T follicular helper cell (primary cell): ENCODE measurements at places on chromosomes 11 and 22.

DNA sequence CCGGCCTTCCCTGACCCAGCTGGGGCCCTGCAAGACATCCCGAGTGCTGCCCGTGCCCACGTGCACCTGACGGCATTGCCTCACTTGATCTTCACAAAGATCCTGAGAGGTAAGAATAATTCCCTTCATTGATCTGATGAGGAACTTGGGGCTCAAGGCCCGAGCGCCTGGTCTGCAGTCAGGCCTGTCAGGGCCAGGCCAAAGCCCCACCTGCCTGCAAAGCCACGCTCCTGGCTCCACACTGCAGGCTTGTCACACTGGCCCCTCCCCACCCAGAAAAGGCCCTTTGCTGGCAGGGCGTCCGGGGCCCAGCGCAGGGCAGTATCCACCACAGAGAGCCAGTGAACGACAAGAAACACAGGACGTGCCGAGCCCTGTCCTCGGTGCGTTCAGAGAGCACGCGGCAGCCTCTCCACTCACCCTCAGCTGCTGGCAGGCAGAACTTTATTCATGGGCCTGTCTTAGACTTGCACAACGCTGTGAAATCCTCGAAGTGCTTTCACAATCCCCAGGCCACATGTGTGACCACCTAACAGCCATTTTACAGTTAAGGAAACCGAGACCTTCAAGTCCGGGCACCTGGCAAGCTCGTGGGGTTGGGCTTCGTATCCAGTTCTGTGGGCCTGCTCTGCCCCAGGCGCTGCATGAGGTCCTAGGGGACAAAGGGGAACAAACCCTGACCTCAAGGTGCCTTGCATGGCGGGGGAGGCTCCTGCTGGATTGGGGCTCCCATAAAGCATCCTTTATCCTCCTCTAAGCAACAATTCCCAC, 14.8 kb downstream of the KIAA0930 start:
- DNase-seq, result no peak

DNA sequence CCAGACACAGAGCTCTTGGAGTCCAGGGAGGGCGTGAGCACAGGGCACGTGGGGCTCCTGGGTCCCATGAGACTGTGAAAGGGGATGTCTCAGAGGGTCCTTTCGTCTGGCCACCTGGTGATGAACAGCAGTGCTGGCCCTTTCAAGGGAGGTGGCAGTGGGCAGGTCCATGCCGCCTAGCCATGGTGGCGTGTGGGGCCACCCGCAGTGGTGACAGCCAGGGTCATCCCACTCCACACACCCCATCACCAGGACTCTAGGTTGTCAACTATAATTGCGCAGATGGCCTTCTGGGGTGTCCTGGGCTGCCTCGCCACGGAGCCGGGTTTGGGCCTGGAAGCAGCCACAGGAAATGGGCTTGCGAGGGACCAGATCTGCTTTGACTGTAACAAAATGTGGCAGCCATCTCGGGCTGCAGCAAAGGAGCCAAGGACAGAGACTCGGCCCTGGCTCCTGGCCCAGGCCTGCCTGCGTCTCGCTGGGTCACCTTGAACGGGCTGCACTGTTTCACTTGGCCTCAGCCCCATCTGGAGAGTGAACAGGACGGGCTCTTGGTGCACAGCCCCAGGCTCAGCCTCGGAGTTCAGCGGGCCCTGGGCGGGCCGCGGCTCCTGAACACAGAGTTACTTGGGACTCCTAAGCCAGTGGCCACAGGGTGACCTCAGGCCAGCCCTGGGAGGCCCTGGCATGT, 1350.5 kb downstream of the BRD1 start:
- DNase-seq, result no peak

GRCh38 chr11:109629734-109630133, 207.7 kb downstream of the C11orf87 start:
- no peak for DNase-seq

- DNase-seq, result no peak
These were observed 85.1 kb downstream of the KIRREL3 start for GRCh38 chr11:126915430-126915829.

GRCh38 chr11:109059402-109059801, 362.6 kb upstream of the C11orf87 start:
- DNase-seq, result no peak

- DNase-seq, result no peak
These were observed 913.4 kb upstream of the RAG2 start for GRCh38 chr11:37511425-37511933.

GRCh38 chr11:80815752-80816453, 1375.1 kb upstream of the TENM4 start:
- DNase-seq, result no peak

DNA sequence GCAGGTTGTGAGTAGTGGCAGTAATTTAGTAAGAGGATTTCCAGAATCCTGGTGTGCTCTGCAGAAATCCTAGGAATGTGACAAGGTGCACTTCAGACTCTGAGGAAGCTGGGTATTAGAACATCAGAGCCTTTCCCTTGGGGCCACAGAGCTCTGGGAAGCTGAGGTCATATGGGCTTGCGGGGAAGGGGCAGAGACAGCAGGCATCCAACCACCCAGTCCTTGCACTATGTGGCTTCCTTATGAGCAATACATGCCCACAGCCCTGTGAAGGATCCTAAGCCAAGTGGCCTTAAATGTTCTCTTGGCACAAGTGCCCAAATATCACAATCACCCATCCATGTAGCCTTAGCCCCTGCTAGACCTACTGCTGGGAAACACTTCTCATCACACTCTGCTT, 46.2 kb downstream of the P4HA3 start:
- no peak for DNase-seq

DNA sequence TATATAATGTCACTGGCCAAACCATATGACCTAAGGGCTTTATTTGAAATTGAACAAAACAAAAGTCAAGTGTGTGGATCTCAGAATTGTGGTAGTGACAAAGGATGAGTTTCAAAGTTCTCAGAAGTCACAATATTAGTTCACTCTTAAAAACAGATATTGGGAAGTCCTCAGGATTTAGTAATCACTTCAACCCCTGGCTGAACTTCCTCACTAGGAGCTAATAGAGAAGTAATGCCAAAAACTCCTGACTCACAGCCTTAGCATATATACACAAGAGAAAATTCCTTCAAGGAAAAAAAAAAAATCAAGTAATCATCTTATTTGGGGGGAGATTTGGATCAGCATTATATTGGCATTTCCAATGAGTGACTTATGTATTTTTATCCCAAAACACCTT, 75.6 kb upstream of the APOA1 start:
- DNase-seq, result no peak

GRCh38 chr22:42959576-42960509, 55.1 kb downstream of the PACSIN2 start:
- no peak for DNase-seq

GRCh38 chr11:23644443-23644842, 784.2 kb upstream of the CCDC179 start:
- DNase-seq, result no peak

- no peak for DNase-seq
These were observed 257.1 kb upstream of the CADM1 start for GRCh38 chr11:115761348-115761747.

DNA sequence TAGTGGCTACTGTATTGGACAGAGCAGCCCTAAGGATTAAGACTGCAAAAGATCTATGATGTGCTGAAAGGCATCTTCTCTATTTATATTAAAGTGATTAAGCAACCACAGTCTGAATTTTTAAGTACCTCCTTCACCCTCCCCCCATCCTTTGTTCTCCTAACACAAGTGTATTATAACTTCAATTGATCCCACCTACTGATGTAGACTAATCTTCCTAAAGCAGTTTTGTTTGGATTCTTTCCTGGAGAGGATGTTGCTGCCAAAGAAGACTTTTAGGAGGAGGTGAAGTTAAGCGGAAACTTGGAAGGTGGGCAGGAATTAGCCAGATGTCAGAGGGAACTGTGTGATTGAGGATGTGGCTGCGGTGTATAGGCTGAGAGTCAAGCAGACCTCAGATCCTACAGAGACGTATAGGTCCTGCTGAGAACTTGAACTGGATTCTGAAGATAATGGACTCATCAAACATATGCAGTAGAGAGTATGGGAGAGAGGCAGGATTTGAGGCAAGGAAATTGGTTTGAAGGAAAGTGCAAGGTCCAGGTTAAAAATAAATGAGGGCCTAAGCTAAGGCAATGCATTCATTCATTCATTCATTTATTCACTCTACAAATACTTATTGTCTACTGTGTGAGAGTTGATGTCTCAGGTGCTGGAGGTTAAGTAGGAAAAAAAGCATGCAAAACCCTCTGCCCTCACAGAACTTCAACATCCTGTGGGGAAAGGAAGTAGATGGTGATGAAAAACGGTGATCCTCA, 5.2 kb upstream of the RASSF10 start:
- no peak for DNase-seq

DNA sequence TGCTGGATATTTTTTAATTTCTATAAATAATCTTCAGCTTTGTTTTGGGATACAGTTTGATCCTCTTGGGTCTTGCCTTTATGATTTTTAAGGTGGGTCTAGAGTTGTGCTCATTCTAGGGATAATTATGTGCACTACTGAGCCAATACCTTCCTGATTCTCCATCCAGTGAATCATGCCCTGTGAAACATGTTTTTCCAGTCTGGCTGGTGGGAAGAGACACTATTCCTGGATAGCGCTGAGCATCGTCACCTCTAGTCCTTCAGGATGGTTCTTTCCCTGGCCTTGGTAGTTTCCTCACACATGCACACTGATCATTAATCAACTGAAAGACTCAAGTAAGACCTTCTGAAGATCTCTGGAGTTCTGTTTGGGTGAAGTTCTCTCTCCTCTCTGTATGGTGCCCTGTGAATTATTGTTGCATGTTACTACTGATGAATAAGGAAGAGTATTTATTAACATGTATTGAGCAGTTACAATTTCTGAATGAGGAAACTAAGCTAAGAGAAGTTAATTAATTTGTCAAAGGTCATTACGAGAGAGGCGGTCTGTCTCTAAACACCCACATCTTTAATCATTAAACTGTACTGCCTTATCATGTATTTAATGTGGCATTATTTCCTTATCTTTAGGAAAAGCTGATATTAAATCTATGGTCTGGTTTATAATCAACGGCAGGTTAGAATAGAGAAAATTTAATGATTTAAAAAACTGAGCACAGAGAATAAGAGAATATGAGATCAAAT, 39.1 kb upstream of the LIPT2 start:
- no peak for DNase-seq

DNA sequence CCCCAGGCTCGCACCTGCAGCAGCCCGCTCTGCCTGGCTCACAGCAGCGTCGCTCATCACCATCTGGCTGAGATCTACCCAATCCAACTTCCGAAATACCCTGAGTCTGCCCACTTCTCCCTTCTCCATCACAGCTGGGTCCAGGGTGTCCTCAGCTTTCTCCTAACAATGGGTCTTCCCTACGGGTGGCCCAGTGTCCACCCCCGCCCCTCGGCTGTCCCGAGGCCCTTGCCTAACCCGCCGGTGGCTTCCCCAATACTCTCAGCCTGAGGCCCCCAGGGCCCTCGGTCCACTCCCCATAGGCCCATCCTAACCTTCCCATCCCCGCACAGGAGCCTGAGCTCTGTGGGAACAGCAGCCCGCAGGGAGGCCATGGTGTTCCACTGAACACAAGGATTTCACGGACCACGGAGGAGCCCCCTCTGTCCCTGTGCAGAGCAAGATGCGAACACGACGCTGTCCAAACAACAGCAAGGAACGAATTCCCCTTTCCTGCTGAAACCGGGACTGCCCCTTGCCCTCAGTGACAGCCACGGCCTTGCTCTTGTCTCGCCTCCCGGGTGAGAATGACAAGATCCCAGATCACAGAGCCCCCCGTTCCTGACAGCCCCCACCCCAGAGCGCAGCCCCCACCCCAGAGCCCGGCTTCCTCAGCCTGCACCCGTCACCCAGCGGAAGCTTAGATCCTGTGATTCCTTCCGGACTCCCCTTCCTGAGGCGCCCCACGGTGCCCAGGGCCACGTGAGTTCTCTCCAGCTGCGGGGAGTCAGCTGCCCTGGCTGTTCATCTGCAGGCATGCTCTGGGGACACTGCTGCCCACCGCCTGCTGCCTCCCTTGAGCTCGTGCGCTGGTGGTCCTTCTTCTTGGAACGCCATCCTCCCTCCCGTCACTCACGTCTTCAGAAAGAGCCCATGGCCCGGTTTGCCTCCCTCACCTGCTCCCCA, 48.8 kb upstream of the CARS1 start:
- DNase-seq, result no peak

- no peak for DNase-seq
These were observed 11.7 kb downstream of the OSBPL5 start for GRCh38 chr11:3153291-3153861.

GRCh38 chr11:82730754-82731153, 2.9 kb downstream of the FAM181B start:
- no peak for DNase-seq

DNA sequence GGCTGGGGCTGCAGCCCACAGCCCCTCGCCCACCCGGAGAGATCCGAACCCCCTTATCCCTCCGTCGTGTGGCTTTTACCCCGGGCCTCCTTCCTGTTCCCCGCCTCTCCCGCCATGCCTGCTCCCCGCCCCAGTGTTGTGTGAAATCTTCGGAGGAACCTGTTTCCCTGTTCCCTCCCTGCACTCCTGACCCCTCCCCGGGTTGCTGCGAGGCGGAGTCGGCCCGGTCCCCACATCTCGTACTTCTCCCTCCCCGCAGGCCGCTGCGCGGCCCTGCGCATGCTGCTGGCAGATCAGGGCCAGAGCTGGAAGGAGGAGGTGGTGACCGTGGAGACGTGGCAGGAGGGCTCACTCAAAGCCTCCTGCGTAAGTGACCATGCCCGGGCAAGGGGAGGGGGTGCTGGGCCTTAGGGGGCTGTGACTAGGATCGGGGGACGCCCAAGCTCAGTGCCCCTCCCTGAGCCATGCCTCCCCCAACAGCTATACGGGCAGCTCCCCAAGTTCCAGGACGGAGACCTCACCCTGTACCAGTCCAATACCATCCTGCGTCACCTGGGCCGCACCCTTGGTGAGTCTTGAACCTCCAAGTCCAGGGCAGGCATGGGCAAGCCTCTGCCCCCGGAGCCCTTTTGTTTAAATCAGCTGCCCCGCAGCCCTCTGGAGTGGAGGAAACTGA, 731 bp downstream of the GSTP1 start:
- DNase-seq, result no peak

- no peak for DNase-seq
These were observed 16.6 kb upstream of the GNB1L start for GRCh38 chr22:19871023-19871844.

DNA sequence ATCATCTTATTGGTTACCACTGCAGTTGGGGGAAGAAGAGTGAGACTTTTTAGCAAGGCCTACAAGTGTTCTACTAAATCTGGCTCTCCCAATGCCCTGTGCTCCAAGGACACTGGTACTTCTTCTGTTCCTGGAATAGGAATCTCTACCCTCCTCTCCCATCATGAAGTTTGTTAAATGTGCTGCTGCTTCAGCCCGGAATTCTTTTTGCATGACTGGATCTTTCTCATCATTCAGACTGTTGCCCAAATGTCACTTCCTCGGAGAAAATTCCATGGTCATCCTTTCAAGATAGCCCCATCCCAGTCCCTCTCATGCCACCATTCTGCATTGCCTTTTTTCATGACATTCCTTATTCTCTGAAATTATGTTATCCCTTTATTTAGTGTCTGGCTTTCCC, 400.8 kb downstream of the SOX6 start:
- no peak for DNase-seq

DNA sequence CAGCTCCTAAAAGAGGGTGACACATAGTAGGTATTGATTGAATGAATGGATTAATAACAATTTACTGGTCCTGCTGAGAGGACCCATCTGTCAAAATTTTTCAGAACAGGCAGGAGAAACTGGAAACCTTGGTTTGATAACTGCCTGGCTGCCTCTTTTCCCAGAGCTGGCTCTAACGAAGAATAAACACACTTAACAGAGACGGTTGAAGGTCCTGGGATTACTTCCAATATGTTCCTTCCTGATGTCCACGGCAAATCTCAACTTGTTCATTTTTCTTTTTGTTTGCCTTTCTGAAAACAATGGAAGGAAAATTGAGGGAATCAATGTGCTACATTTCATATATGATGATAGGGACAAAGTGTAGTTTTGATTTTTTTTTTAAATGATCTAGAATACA, 76.5 kb upstream of the SYT13 start:
- no peak for DNase-seq
